ENCODE measurements at places on chromosomes 6 and 20.

DNA sequence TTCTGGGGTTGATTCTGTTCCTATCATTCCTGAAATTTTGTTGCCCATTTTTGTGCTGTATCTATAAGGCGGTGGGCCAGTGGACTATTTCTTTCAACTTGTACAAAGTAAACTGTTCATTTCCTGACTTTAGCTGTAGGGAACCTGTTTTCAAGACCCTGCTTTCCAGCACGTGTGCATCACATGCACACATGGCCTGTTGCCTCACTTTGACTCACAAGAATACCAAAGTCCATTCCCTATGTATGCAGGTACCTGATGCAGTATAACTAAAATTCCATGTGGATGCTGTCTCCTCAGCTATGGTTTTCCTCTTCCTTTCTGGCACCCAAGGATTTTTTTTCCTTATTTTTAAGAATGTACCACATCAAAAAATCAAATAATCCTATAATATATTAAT, 284.1 kb upstream of the MANEA start:
- DNase-seq, result no peak

DNA sequence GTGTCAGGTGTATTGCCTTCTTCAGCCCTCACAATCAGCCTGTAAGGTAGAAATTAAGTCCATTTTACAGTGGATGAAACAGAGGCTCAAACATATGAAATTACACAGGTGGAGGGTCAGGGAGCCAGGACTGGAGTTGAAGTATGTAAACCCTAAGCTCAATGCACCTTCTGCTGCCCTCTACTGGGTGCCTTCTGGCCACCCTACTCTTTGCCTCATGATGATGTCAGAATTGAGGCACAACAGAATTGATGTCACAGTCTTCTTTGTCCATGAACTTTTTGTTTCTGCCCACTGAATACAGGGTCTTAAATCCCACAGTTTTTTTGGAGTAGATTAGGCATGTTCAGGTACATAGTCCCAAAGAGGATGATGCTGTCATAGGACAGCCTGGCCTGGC, 400.8 kb upstream of the CHD6 start:
- no peak for DNase-seq

DNA sequence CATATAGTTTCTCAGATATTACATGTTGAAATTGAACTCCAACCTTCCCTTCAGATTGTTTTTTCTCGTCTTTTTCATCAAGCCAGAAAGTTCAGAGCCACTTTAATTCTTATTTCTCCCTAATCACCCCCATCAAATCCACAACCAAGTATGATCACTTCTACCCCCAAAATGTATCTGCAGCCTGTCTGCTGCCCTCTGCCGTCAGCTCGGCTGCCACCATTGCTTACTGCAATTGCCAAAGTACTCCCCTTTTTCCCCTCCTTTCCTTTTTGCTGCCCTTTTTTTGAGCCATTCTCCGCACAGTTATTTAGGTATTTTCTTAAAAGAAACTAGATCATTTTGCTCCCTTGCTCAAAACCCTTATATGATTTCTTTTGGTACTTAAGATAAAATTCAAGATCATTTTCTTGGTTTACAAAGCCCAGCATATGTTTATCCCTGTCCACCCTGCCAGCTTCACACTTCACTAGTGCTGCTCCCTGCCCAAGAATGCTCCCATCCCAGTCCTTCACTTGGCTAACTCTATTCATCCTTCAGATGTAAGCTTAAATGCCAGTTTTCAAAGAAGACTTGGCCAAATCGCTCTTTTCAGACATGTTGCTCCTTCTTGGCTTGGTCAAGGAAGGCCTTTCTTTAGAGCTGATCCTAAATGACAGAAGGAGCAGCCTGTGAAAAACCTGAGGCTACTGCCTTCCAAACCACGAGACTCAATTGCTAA, 63.7 kb downstream of the SH3BGRL2 start:
- DNase-seq, result no peak

DNA sequence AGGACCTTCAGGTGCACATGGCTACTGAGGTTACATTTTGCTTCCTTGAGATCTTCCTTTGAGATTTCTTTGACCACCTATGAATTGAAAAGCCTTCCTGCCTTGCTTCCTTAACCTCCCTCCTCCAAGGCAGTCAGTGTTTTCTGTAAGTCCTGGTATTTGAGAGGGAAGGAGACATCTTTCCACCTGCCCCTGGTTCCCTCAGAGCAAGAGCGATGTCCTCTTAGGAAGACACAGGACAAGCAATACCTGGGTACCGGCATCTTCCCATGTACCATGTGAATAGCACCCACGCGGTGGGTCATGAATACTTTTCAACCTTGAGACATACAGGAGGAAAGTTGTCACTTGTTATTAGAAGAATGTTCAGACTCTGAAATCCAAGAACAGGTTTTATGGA, 37.1 kb downstream of the GINS1 start:
- no peak for DNase-seq

GRCh38 chr6:14450133-14450504, 332.5 kb downstream of the CD83 start:
- peak; percentile 52 for DNase-seq

GRCh38 chr20:34562641-34563040, 4.1 kb downstream of the MAP1LC3A start:
- no peak for DNase-seq

GRCh38 chr6:108921547-108922361, 73.5 kb downstream of the ARMC2 start:
- no peak for DNase-seq

- DNase-seq, result no peak
These were observed 51.2 kb downstream of the SLC22A23 start for GRCh38 chr6:3405679-3406078.

GRCh38 chr6:110412360-110412759, 3.0 kb downstream of the DDO start:
- DNase-seq, result no peak

DNA sequence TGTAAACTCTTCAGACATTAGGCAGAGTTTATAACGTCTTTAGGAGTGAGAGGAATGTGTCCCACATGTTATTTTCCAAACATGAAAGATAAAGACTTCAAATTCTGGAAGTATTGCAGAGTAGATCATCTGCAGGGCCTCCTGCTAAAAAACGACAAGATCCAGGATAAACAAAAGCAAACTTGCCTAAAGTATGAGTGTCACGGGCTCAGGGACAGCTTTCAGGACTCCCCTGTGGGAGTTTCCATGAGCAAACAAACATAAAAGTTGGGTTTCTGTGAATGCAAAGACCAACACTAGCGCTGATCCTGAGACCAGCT, 76.9 kb downstream of the TXNDC5 start:
- DNase-seq, result no peak

DNA sequence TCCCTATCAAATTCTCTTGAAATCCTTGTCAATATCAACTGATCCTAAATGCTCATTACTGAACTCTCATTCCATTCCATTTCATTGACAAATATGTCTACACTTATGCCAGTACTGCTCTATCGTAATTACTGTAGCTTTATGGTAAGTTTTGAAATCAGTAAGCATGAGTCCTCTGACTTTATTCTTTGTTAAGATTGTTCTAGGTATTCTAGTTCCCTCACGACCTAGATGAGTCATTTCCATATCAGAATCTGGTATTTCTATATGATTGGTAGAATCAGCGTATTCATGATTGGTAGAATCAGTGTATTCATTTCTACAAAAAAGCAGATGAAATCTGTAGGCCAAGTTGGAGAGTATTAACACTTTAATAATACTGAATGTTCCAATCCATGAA, 318.6 kb upstream of the RUNX2 start:
- no peak for DNase-seq

- peak; percentile 12 for DNase-seq
These were observed 5.8 kb downstream of the KIAA0319 start for GRCh38 chr6:24640166-24640565.
